ENCODE measurements at places on chromosomes 3 and 15.

DNA sequence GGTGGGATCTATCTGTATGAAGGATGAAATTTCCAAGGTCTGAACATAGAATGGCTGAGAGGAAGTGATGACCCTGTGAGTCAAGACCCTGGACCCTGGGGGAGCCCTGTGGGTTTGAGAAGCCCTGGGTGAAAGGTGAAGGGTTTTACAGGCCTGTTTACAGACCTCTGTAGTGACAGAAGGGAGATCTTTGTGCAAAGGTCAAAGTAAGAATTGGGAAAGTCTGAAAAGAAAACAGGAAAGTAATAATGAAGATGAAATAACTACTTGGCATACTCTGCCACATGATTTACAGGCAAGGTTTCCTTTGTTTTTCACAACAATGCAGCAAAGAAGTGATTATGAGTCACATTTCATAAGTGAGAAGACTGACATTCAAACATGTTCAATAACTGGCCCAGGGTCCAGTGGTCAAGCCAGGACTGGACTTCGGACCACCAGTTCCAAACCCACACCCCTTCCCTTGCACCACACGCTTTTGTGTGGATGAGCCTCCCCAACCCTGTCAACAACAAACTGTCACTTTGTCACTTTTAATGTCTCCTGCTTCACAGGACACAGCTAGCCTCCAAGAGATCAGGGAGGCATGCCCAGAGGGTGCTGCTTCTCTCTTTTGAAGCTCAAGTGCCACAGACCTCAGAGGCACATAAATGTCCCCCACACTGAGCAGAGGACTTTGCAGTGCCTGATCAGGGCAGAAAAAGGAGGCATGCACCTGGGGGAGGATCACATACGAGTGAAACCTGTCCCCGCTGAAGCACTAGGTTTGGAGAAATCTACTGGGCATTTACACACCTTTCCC, 21.5 kb downstream of the CD86 start:
- no peak for DNase-seq

GRCh38 chr3:62605413-62606068, 232.2 kb upstream of the FEZF2 start:
- DNase-seq = no peak

- no peak for DNase-seq
Measured at GRCh38 chr15:63385911-63386531, 4.4 kb upstream of the CA12 start.

DNA sequence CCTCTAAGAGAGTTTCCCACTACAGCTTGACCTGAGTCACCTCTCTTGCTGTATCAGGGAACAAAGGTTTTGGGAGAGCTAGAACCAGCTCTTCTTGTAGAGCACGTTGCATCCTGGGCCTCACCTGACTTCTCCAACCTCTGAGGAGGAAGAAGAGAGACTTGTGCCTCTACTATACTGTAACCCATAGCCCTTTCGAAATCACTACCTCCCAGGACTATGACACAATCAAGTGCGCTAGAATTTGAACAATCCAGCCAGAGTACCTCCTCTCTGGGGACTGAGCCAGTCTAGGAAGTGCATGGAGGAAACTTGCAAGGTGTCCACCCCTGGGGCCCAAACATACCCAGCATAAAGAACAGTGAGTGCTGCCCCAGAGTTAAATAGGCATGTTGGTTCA, 192.8 kb upstream of the BHLHE40 start:
- no peak for DNase-seq

GRCh38 chr15:74725225-74725774, at the start of gene CYP1A1:
CYP1A1 (minus strand) TSS chr15:74725528; CDS start chr15:74723097, 2,431 bp downstream.
- no peak for DNase-seq

DNA sequence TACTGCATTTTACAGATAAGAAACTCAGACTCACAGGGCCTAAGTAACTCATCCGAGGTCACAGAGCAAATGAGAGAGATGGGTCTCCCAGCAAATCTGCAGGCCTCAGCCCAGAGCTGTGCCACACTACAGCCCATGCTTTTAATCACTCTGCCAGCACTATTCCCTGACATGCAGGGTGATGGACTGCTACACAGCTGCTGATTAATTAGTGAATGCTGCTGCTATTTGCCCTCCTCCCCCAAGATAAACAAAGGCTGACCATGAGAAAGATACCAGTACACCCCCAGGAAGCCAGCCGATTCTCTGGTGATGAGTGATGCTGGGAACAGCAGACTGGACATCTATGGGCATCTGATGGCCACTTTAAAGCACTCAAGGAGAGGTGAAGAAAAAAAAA, 39.3 kb downstream of the RFTN1 start:
- no peak for DNase-seq

DNA sequence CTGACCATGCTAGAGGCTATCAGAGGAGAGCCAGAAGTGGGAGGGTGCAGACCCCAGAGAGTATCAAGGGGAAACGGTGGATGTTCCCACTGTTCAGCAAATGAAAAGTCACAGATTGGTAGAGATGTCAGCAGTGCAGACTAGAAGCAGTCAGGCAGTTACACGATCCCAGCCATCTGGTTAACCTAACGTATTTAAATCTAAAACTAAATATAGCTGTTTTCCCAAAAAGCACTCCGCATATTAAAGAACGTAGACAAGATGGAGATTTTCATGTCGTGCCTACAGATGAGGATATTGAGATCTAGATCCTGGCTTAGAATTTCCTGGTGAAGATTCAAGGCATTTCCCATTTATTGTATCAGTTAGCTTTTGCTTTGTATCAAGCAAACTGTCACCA, 25.2 kb downstream of the PXYLP1 start:
- DNase-seq = no peak

DNA sequence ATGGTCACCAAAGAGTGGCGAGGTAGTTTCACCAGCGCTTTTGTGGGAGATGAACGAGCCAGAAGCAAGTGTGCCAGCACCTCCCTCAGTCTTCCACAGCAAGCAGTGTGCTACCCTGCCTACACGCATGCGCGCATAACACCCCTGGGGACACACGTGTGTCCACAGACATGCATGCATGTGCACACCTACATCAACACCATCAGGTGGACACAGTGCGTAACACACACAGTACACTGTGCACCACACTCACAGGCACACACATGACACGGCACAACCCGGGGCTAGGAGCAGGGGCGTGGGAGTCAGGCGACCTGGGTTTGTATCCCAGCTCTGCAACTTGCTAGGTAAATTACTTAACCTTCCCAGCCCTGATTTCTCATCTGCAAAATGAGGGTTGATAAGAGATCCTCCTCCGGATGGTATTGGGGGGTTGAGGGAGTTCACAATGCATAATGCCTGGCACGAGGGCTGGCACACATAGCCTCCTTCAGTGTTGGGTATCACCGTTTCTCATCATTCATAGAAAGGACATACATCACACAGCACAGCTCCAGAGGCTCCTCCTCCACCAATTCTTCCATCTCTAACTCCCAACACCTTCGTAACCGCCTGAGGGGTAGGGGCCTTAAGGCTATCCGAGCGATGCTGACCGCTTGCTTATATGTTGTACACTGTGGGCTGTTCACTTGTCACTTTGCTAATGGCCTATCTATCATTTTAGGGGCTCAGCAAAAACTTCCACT, 174.9 kb downstream of the SMAD6 start:
- no peak for DNase-seq

All from activated CD4-positive, CD25-positive, alpha-beta regulatory T cell treated with anti-CD3 and anti-CD28 coated beads, Interleukin-2, amount 50 U/mL, for 16 hours (primary cell).